ENCODE measurements at places on chromosomes 4 and X.

DNA sequence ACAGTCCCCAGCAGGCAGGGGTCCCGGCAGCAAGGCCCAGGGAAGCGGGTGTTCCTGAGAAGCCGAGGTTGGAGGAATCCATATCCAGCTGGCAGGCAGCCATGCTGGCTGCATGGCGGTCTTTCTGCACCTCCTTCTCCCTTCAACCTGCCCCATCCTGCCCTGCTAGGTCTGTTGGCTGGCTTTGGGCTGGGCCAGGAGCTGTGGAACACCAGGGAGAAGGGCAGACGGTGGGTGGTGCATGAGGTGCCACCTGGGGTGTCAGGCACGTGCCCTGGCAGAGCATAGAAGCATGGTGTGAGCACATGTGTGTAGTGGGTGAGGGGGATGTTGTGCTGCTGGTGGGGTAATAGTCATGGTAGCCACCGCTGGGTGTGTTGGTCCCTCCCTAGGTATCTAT lies 150.1 kb downstream of the PJA1 start:
- no peak for DNase-seq

GRCh38 chrX:108468486-108468885 lies 28.8 kb downstream of the COL4A5 start:
- no peak for DNase-seq

GRCh38 chr4:118917582-118917981 lies 28.9 kb downstream of the SYNPO2 start:
- no peak for DNase-seq

DNA sequence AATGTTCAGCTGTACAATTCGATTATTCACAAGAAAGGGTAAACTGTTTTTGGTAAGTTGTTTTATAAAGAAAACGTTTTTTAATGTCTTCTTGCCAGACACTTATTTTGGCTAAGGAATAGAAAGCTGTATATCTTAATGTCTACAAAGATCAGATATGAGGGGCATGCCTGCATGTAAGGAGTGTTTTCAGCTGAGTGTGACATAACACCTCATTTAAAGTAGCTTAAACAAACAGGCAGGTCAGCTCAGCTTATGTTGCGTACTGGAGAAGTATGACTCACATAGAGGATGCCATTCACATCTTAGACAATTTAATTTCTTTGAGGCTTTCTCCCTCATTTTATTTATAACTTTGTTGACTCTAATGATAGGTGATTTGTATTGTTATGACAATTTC lies 30.4 kb downstream of the LAMTOR3 start:
- DNase-seq: no peak

GRCh38 chr4:96407738-96408463 lies 568.0 kb downstream of the PDHA2 start:
- DNase-seq: no peak
